Left ventricle myocardium inferior (tissue), 1 donor: ENCODE measurements at places on chromosomes 3 and 15.

GRCh38 chr3:25843332-25843731, 53.4 kb downstream of the OXSM start:
- DNase-seq, result no peak

- no peak for DNase-seq
These were observed 6.1 kb downstream of the GATA2 start for GRCh38 chr3:128486681-128487537.

GRCh38 chr15:31304751-31305365, 21.8 kb upstream of the KLF13 start:
- DNase-seq, result no peak

DNA sequence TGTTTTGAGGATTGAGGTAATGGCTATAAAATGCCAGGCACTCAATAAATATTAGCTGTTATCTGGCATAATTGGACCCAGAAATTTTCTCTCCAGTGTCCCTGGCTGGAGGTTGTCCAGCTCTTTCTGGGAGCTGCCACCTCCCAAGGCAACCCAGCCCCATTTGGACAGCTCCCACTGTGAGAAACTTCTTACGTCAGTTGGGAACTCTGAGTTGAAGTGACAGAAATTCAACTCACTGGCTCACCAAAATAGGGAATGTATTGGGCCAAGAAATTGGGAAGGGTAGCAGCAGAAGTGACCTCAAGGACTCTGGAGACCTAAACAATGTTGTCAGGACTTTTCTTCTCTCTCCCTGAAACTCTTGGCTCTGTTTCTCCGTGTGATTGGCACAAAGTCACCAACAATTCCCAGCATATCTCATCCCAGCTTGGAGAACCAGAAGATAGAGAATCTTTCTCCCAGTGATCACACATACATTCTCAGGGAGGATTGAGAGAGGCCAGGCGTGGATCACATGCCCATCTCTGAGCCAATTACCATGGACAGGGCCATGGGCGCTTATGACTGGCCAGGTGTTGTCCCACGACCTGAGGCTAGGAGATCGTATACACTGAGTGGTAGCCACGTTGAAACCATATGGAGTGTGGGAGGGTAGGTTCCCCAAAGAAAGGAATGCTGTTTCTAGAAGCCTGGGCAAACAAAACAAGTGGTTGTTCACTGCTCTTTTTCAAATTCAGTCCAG, 22.5 kb upstream of the HCN4 start:
- DNase-seq, result no peak

DNA sequence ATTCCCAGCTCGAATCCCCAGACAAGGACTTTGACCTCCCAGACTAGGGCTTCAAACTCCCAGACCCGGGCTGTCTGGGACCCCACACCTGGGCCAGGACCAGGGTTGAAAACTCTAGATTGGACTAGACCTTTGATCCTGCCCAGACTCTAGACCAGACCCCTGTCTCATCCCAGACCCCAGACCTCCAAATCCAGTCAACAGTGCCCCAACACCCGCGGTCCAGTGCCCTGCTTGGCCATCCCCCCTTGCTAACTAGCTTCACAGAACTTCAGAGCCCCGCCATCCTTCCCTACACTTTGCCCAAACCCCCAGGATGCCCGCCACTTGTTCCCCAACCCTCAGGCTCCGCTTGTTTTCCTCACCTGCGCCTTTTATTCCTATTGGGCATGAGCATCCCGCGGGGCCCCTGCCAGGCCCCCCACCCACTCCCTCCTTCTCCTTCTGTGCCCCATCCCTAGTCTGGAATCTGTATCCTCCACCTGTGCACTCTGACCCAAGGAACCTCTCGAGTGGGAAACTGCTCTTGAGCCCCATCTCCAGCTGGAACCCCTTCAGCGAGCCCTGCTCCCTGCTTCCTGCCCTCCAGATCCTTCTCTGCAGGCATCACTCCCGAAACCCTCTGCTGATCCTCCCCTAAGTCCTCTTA, 604 bp downstream of the GNAI2 start:
- DNase-seq, result no peak
